ENCODE measurements at places on chromosomes 3 and 15.
A peak's percentile ranks its signal among the peaks of the same experiment; 100 is the strongest.

DNA sequence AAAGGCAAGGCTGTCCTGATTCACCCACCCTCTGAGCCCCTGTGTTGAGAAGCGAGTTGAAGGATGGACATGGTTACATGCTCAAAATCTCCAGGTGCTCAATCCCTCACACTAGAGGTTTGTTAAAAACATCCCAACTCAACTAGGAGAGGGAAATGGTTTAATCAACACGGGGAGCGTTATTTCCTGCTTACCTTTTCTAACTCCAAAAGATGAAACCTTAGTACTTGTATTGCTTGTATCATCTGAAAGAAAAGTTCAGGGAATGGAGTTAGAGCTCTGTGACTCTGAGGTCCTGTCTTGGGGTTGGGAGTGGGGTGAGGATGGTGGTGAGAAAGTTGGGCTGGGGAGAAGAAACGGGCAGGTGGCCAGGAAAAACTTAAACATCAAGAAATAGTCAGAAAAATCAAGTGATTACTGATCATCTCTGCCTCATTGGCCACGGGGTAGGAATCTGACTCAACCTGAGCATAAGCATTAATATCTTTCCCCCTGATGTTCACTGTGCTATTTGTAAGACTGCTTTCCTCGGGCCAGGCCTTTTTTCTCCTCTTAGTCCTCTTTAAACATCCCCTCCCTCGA lies 5.9 kb downstream of the MEIS2 start:
- DNase-seq, result peak; percentile 56

DNA sequence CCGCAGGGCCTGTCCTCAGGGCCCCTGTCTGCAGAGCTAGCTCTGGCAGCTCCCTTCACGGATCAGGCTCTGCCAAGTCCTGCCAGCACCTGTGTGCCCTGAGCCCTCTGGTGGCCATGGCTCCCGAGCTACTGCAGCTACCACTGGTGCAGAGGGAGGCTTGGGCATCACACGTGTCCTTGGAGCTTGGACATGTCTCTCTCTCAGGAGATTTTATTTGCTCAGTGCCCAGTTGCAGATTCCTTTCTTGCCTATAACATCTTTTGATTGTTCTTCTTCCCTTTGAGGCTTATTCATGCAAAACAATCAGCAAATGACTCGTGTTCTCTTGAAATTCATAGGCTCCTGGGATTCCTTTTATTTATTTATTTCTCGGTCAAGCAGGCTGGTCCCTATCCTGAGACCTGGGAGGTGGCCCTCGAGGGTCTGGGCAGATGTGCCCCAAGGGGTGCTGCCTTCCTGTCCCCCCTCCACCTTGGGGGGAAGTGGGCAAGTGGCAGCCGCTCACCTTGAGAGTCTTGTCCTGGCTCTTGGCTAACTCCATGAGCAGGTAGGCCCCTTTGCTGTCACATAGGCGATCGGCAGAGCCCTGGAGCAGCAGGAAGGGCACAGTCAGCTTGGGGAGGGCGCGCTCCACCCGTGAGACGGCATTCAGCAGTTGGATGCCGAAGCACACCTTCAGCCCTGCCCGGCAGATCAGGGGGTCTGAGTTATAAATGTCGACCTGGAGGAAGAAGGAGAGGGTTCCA lies 21.9 kb downstream of the ABTB1 start:
- no peak for DNase-seq

DNA sequence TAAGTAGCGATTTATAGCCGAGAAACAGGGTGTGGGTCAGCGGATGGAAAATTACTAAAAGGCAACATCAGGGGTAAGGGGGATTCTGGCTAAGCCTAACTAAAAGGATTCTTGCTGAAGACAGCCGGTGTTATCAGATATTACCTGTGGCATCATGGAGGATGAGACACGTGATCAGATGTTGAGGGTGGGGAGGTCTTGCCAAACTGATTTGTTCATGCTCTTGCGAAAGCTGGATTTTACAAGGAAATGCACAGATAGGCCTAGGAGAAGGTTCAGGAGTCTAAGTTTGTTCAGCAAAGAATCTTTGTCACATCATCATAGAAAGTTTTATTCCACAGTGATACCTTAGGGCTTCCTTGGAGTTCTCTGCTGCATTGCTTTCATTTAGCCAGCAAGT lies 396.8 kb upstream of the TBL1XR1 start:
- DNase-seq, result no peak

DNA sequence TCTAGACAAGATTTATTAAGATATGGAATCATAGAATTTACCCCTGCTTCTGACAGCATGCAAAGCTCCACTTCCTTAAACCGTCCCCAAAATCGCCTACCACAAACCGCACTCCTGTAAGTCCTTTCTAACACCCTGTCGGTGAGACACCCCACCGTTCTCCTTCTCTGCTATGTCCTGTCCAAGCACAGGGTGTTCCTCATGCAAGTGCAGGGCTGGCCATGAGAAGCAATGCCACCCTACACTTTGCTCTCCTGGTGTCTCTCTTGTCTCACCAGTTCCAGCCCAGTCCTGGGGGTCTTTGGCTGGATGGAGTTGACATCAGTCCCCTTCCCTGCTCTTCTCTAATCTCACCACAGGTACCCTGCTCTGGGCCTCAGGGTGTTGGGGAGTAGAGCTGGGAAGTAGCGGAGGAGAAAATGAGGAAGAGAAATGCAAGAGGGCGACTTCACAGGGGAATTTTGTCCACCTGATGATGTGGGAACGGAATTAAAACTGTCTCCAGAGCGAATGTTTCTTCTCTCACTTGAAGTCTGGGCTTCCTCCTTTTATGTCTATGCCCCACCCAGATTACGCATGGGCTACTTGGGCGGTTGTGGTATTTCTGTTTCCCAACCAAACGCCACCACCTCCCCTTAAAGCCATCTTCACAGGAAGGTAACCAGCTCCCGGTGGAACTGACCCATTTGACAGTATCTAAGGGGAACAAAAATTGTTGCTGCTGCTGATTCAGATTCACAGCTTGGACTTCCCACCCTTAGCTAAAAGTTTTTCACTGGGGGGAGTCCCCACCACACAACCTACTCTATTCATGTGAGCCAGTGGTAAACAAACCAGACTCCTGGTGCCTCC lies 49.9 kb downstream of the CASR start:
- no peak for DNase-seq

GRCh38 chr3:11721479-11721878 lies 77.8 kb upstream of the VGLL4 start:
- DNase-seq, result peak; percentile 11

DNA sequence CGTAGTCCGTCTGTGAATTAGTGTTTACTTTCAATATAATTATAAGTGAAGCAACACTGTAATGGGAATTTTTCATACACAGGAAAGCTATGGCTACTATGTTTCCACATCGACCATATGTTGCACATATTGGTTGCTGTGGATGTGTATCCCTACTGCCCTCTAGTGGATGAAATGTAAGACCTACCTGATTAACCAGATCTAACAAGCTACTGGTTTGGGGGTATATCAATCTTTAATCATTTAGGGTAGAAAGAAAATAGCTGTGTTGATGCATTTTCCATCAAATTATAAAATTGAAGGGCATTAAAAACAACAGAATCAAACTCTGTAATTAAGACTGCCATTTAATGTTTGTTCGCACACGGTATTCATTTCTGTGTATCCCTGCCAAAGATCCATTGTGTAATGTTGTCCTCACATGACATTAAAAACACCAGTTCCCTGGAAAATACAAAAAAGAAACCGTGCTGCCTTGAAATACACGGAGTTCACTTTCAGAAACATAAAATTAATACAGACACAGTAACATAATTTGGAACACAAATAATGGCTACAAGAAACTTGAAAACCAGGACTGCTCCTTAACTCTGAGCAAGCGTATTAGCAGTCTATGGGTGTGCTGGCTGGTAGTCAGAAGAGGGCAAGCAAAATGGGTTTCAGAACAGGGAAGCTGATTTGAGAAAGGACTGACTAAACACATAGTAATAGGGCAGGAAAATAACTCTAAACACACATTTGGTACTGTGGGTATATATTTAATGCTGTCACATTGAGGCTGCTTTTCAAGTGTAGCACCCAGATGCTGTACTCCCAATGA lies 125.1 kb downstream of the TIGIT start:
- peak; percentile 78 for DNase-seq

DNA sequence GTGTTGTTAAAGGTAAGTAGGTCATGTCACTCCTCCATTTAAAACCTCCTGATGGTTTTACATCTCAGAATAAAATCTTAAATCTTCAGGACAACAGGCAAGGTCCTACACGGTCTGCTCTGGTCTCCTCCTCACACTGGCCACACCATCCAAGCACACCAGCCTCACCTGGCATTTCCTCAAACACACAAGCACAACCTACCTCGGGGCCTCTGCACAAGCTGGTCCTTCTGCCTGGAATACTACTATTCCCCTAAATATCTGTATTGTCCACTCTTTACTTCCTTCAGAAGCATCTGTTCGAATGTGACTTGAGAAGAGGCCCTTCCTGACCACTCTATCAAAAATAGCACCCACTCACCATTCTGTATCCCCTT lies 1.8 kb downstream of the GORASP1 start:
- no peak for DNase-seq

GRCh38 chr3:112685420-112685819 lies 44.5 kb upstream of the CCDC80 start:
- peak; percentile 96 for DNase-seq

DNA sequence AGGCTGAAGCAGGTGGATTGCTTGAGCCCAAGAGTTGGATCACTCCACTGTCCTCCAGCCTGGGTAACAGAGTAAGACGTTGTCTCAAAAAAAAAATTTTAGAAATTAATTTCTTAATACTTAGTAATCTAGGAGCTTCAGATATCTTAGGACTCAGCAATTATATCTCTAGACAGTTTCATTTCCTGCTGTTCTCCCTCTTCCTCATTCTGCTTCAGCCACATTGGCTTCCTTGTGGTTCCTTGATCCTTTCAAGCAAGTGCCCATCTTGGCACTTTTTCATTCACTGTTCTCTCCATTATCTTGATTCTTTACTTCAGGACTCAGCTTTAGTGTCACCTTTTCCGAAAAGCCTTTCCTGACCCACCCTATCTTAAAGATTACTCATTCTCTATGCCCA lies 22.5 kb downstream of the TMEM202 start:
- no peak for DNase-seq
